ENCODE measurements at places on chromosomes 3 and 15.

DNA sequence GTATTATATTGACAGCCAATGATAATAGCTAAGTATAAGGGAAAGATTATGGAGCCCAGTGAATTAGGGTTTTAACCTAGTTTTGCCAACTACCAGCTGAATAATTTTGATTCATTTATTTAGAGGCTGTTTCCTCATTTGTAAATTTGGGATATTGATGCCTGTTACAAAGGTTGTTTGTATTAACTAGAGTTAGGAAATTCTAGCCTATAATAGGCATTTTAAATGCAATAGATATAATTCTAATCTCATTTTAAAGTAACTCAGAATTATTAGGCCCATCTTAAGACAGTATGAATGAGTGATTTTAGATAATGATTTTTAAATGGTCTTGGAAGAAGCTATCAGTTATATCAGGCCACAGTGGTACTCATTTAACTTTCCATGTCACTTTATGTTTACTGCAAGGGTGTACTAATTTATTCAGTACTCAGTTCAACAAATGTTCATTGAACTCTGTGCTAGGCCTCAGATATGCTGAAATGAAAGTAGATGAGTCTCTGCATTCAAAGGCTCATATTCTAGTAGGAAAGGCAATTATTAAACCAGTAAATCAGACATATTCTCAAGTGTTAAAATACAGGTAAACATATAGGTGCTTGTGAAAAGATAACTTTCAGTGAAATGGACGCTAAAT, 200.8 kb downstream of the KLHL25 start:
- DNase-seq, result no peak

DNA sequence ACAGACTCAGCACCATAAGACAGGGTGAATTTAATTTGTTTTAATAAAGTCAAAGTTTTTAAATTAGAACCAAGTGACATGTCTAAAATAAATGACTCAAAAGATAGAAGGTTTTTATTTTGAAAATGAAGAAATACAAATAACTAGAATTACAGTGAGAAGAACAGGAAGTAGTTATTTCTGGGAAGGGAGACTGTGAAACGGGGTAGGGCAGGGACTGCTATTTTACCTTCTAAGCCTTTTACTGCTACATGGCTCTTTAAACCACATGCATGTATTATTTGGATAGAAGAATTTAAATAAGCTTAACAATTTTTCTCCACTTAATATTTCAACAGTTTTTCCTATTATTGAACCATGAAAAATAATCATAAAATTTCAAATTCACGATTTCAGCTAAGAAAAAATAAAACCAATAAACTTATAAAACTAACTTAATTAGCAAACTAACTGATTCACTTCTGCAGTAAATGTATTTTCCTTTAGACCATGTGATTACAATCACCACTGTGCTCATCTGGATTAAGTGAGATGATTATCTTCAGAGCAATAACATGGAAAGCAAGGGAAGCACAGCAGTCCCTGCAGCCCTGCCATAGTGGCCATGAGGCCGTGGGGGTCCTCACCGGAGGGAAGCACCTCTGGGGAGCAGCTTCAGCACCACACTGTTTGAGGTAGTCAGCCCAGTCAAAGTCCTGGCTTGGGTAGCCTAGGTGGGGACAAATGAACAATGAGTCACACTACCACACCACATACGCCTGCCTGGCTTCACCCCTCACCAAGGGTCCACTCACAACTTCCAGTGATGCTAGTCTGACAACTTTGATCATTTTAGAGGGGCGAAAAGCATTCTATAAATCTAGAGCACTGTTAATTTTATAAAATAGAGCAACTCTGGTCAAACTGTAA, 28.3 kb upstream of the STIMATE start:
- DNase-seq, result no peak

- DNase-seq, result no peak
These were observed 79.9 kb upstream of the MITF start for GRCh38 chr3:69659180-69659910.

DNA sequence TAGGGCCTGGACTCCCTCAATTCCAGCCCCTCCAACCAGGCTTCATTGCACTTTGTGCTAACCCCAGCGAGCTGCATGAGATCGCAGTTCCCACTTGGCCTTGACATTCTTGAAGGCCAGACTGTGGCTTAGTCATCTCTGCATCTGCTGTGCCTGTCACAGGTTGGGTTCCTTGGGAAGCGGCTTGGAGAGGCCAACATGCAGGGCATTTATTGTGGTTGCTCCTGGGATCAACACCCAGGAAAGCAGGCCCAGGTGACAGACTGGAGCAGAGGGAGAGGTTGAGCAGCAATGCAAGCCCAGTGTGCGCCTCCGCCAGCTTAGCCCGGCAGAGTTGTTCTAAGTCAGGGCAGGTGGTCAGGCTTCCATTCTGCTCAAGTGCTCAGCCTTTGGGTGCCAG, 10.5 kb downstream of the ABCF3 start:
- no peak for DNase-seq

- DNase-seq, result no peak
These were observed 59.1 kb upstream of the SLC6A1 start for GRCh38 chr3:10933470-10933804.

GRCh38 chr3:124837730-124838186, 49.4 kb downstream of the ITGB5 start:
- no peak for DNase-seq

DNA sequence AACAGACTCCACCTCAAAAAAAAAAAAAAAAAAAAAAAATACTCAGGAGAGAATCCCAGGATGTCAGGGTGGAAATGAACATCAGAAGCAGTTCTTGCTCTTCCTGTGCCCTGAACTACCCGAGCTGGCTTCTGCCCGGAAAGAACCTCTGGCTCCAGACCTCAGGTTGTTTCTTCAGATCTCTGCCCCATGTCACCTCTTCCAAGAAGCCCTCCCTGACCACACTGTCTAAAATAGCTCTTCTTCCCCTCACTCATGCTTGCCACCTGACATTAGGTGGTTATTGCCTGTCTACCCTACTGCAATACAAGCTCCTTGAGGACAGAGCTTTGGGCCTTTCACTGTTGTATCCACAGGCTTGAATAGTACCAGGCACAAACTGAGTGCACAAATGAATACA, 8.2 kb downstream of the TKT start:
- no peak for DNase-seq

DNA sequence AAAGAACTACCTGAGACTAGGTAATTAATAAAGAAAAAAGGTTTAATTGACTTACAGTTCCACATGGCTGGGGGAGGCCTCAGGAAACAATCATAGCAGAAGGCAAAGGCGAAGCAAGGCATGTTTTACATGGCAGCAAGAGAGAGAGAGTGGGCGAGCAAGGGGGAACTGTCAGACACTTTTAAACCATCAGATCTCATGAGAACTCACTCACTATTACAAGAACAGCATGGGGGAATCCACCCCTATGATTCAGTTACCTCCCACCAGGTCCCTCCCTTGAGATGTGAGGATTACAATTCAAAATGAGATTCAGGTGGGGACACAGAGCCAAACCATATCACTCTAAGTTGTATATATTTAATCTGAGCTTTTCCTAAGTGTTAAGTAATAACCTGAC, 79.0 kb upstream of the MLF1 start:
- DNase-seq, result no peak
